ENCODE measurements at places on chromosomes 6 and 20.

DNA sequence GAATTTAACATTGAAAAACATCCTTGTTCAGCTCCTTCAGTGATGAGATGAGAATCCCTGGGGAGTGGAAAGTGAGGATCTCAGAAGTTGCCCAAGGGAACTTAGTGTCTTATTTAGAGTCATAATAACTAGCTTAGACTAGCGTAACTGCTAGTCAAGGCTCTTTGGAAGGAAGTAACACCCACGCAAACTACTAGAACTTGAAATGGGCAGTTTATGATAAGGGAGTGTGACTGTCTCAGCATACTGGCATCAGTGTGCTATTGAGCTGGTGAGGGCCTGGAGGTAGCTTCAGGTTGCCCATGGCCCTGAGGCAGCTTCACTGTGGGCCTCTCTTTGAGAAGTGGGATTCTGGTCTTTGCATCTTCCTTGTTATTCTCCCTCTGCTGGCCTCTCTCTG lies 40.1 kb downstream of the SLX4IP start:
- DNase-seq, result no peak

DNA sequence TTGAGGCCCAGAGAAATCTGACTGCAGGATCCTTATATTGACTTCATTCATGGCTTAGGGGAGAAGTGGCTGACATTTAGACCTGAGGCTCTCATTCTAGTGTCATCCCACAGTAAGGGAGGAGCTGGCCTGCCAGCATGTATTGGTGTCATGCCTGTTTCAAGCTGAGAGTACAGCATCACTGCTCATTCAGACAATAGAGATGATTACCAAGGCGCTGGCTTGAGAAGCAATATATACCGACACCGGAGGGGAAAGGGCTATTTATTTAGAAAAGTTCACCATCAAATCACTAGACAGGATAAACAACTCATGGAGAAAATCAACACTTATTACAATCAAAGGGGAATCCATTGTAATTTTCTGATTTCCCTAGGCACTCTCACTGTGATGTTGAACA lies 84.4 kb upstream of the HDAC2 start:
- no peak for DNase-seq

GRCh38 chr20:7858734-7859250 lies 81.5 kb downstream of the HAO1 start:
- no peak for DNase-seq

DNA sequence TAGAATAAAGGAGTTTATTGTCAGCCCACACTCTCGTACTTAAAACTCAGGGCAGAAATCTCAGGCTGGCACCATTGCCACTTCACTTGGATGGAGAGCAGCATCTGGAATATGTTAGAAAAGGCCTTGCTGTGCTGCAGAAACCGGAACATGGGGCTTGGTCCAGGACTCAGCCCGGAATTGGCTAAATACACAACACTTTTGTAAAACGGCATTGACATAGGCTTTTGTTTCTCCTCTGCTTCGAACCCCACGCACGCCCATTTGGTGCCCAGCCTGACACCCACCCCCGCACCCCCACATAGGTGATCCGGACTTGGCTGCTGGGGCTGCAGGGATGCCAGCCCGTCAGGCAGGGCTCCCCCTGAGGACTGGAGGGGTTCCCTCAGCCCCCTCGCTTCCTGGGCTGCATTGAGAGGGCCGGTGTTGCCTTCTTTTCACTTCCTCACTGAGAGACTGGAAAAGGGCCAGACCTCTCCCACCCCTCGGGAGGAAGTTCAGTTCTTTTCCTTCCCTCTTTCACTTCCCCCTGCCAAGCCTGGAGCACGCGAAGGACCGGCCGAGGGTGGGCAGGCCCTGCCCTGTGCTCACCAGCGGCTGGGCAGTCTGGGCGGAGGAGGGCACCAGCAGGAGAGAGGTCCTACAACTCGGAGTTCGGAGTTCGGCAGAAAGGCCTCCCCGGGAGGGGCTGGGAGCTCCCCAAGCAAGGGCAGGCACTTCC lies 17.9 kb upstream of the CST3 start:
- DNase-seq, result peak; percentile 84

GRCh38 chr6:18263418-18264218 lies 712 bp downstream of the DEK start:
- DNase-seq, result no peak

DNA sequence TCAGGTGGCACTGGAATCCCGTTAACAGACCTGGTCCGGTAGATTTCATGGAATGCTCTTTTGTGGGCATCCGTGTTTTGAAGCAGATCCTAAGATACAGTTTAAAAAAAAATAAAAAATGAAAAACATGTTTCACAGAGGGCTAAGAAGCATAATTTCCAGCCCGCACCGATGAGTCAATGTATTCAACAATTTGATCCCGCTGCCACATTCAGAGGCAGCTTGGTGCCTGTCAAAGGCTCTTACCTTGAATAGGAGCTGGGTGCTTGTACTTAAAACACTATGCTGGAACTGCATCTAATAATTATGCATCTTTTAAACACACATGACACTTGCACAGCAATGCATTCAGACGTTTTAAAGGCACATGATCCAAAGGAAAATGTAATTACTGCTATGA lies 164.8 kb downstream of the SYNE1 start:
- DNase-seq, result no peak

DNA sequence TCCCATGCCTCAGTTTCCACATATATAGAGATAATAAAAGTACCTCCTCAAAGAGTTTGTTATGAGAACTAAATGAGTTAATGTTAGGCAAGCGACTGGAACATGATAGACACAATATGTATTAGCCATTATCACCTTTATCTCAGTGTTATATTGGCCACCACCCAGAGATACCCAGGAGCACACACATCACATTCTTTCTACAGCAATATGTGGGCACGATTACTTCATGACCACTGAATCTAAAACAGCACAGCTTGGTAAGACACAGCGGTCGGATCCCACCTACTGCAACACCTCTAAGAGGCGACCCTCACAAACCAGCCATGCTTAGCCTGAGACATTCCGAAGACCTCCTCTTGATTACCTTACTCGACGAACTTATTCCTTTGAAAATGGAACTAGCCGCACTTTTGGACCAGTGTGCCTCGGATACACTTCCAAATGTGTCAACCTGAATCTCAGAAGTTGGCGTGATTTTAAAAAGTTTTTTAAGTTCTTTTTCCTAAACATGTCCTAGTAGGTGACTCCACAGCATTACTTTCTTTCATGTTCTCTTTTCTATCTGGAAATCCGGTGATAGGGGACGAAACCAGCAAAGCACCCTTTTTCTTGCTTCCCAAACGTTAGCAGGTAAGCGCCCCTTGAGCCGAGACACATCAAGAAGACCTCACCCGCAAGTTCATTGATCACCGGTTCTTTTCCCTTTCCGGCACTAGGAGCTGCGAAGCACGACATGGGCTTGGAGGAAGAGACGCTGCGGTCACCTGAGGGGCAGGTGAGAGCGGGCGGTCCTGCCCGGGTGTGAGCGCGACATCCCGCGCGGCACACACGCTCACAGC lies 923 bp downstream of the GMDS start:
- DNase-seq, result no peak

GRCh38 chr20:56163806-56164205 lies 84.7 kb upstream of the MC3R start:
- DNase-seq, result no peak

- no peak for DNase-seq
Measured at GRCh38 chr6:70264306-70264705, 38.6 kb downstream of the COL9A1 start.

GRCh38 chr20:14117768-14118167 lies 122.5 kb downstream of the MACROD2 start:
- DNase-seq, result no peak

DNA sequence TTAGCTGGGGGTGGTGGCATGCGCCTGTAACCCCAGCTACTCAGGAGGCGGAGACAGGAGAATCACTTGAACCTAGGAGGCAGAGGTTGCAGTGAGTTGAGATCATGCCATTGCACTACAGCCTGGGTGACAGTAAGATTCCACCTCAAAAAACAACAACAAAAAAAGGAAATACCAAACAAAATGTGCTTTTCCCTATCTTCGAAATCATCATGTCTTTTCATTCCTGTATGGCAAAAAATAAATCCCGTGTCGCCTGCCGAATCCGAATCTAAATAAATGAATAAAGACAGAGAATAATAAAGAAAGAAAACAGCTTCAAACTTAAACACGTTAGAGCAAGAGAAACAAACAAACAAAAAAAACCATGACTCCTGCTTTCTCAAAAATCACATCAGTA lies 11.8 kb downstream of the B4GALT5 start:
- no peak for DNase-seq

- DNase-seq, result no peak
Measured at GRCh38 chr6:52667572-52667971, 3.3 kb upstream of the TMEM14A start.

DNA sequence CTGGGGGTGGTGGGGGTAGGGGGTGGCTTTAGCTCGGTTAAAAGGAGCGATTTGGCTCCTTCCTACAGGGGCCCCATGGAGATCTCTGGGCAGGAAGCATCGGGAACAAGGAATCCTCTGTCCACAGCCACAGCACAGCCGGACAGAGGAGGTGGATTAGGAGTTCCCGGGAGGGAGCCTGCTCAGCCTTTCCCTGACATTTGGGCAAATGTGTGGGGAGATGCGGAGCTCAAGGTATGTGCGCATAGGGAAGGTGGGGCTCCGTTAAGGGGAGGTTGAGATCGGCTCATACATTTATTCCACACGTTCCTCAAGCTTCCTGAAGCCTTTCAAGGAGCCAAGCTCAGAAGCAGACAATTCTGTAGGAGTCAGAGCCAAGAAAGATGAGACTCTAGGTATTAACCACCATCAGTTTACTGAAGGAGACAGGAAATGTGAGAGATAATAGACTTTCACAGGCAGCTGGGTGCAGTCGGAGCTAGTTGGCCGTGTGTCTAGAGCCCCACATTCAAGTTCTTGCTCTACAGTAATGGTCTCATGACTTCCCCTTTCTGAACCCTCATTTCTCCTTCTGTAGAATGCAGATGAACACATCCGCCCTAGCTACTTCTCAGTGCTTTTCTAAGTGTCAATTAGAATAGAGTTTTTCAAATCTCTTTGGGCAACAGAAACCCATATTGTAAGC lies 40.8 kb upstream of the EPB41L1 start:
- DNase-seq, result no peak

GRCh38 chr6:64504503-64504902 lies 868.9 kb downstream of the PHF3 start:
- DNase-seq, result no peak

Measured in substantia nigra (tissue), 51 donors.